ENCODE measurements at places on chromosomes 13 and 19. TPM values are rescaled to one million over a fixed set of nuclear protein-coding genes. Genes with fewer than 3 reads are reported as not detected.

DNA sequence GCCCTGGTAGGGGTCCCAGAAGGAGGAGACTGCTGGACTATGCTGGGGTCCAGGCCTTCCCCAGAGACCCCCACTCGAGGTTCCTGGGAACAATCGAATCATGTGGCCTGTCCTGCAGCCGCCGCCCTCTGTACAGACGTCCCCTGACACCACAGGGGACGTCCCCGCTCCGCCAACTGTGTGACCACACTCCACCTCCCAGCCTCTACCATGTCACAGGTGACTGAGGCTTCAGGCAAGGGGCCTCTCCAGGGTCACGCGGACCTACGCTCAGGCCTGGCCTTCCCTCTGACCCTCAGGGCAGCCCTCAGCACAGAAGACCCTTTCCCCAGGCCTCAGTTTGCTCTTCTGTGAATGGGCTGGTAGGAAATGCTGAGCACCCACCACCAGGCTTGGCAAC lies 13.1 kb upstream of the TMEM161A start:
- DNase-seq, result no peak

DNA sequence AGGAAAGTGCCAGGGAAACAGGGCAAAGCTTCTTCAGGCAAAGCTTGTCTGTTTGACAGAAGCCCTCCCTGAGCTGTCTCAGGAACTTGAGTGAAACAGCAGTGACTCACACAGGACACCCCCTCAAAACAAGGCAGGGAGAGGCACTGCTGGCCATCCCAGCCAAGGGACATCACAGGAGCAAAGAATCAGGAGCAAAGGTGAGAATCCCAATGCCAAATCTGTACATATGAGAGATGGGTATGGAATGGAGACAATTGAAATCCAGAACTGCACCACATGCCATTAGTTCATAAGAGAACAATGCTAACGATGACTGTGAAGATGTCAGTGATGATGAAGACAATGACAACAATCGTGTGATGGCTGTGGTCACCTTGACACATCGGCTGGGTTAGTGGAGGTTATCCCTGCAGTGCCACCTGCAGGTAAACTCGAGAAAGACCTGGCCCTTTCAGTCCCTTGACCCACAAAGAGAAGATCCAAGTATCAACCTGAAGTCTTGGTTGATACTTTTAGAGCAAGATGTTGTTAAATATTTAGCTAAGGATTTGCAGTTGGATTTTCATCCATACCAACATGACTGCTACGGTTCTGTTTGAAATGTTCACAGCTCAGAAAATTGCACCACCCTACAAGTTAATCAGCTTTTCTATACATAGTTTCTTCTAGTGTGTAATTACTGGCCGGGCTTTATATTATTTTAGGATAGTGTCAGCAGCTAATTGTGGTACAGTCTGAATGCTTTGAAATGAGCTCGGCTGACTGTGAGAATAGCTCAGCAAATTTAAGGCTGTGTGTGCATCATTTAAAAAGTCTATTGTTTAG lies 42.0 kb upstream of the IPO5 start:
- no peak for DNase-seq

DNA sequence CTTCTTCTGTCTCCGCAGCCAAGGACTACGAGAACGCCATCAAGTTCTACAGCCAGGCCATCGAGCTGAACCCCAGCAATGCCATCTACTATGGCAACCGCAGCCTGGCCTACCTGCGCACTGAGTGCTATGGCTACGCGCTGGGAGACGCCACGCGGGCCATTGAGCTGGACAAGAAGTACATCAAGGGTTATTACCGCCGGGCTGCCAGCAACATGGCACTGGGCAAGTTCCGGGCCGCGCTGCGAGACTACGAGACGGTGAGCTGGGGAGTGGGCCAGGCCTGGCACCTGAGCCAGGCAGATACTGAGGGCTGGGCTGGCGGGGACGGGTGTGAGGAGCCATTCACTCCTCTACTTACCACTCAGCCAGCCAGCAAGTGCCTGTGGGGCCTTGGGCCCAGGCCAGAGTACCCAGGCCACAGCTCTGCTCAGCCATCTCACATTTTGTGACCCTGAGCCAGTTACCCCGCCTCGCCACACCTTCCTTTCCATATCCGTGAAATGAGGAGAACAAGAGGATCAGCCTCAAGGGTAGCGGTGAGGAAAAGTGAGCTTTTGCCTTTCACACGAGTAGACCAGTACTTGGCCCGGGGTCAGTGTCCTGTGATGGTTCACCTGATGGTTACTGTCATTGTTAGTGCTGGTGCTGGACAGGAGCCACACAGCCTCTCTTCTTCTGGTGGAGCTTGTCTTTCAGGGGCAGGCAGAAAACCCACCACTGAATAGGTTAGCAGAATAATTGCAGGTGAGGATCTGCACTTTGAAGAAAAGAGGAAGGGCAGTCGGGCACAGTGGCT lies 7.0 kb downstream of the PPP5C start:
- no peak for DNase-seq

- no peak for DNase-seq
Observed at GRCh38 chr13:29270271-29270985, 325.1 kb downstream of the SLC7A1 start.

- no peak for DNase-seq
Observed at GRCh38 chr13:59680429-59681024, 483.2 kb downstream of the DIAPH3 start.

GRCh38 chr13:27104606-27105005 lies 67.0 kb downstream of the USP12 start:
- DNase-seq, result no peak

DNA sequence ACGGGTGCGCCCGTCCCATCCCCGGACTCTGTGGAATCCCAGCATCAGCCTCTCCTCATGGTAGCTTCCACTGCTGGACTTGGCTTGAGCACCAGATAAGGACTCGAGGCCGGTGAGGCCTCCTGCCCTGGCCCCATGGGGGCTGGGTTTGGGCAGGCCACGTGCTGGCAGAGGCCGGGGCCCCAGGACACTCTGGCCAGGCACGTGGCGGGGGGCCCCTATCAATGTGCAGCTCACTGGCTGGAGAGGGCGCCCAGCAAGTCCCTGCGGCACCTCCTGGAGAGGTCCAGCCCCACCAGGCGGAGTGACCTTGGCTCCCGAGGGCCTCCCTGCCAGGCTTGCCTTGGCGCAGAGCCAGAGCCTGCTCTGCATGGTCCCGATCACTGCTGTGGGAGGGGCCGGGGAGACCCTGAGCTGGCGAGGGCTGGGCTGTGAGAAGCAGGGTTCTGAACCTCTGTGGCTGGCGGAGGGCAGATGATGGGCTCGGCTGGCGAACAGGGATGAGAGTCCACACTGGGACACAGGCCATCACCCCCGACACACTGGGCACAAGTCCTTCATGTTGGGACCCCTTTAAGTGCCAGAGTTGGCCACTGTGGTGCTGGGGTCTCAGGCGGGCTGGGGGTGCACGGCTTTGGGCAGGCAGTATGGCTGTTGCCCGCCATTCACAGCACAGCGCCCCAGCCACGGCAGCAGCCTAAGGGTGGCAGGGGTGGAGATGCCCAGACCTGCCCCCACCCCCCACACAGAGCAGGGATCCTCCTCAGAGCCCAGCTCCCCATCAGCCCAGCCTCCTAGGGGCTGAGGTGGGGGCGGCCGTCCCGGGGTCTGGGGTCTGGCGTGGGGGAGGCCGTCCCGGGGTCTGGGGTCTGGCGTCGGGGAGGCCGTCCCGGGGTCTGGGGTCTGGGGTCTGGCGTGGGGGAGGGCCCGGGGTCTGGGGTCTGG lies 19.1 kb downstream of the CEBPG start:
- DNase-seq, result peak; percentile 24

GRCh38 chr13:100069278-100069677 lies 19.6 kb upstream of the PCCA start:
- DNase-seq, result no peak

- DNase-seq, result no peak
Observed at GRCh38 chr19:1243768-1244692, 2.5 kb downstream of the ATP5F1D start.

GRCh38 chr19:39110263-39110967 lies 15.2 kb upstream of the PAK4 start:
- DNase-seq, result no peak

DNA sequence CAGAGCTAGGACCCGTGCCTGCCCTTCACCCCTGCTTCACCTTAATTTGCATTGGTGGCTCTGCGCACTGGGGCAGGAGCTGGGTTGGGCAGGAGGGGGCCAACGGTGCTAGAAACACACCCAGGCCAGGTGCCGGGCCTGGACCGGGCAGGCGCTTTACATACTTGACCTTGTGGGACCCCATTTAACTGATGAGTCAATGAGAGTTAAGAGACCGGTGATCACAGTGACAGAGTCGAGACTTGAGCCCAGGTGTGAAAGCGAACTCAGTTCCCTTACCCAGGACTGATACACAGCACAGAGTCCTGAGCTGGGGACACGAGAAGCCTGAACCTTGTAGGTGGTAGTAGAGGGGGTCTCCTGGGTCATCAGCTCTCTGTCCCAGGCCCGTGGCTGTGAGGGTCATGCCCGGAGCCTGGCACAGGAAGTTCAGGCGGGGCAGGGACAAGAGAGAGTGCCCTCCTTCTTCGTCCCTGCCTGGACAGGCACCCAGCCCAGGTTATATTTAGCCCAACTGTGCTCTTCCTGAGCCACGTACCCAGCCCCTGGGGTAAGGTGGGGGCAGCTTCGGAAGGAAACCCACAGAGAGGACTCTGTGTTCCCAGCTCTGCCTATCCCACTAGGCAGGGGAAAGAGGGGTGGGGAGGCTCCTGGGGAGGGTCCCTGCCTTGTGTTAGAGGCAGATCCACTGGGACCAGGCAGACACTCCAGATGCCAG lies 1.9 kb downstream of the PRX start:
- DNase-seq, result no peak

GRCh38 chr13:33032037-33032625 lies 15.9 kb downstream of the KL start:
- no peak for DNase-seq

GRCh38 chr19:22052644-22053013 lies 345 bp downstream of the ZNF257 start:
- peak; percentile 0 for DNase-seq

DNA sequence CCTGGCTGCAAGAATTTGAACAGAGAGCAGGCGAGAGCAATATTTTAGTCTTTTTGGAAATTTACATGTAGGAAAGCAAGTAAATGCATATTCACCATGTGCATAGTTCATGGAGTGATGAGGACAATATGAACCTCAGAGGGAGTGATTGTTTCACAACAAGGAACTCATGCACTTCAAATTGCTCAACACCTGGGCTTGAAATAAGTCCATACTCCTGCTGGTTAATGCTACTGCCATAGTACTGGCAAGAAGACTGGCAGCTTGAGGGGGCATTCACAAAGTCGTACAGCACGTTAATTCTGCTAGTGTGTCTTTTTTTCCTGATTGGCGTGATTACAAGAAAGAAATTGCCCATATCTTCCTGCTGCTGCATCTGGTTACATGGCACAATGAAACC lies 267.6 kb downstream of the PCDH17 start:
- DNase-seq, result no peak

DNA sequence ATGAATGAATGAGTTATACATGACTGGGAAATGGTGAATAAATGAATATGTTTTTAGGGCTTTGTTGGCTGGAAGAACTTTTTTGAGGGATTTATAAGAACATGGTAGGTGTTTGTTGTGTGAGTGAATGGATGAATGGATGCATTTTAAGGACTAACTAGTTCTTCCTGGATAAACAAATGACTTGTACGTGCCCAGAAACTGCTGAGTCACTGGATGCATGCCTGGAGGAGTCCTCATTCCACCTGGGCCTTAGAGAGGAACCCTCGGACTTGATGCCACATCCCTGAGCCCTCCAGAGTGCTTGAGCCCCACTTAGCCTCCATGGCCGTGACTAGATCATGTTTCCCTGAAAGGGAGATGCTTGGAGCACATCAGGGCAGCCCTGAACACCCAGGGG lies 153.4 kb downstream of the DPF1 start:
- DNase-seq, result no peak

GRCh38 chr19:51274049-51274770 lies 23.3 kb downstream of the SIGLECL1 start:
- DNase-seq, result no peak

The SIGLEC12 gene
- polyA plus RNA-seq, result 0.10 TPM

The SAMD1 gene
- 34.0 TPM for polyA plus RNA-seq

The GPX4 gene
- polyA plus RNA-seq, result 224 TPM

The IZUMO2 gene
- polyA plus RNA-seq, result 0.35 TPM

The ERVV-1 gene
- polyA plus RNA-seq, result 0.38 TPM

The PSG7 gene
- not detected for polyA plus RNA-seq

Measured in left kidney (tissue), 8 donors.